Activated CD4-positive, alpha-beta T cell treated with anti-CD3 and anti-CD28 coated beads, Interleukin-2, amount 50 U/mL, for 48 hours (primary cell): ENCODE measurements at places on chromosomes 7 and 10.

DNA sequence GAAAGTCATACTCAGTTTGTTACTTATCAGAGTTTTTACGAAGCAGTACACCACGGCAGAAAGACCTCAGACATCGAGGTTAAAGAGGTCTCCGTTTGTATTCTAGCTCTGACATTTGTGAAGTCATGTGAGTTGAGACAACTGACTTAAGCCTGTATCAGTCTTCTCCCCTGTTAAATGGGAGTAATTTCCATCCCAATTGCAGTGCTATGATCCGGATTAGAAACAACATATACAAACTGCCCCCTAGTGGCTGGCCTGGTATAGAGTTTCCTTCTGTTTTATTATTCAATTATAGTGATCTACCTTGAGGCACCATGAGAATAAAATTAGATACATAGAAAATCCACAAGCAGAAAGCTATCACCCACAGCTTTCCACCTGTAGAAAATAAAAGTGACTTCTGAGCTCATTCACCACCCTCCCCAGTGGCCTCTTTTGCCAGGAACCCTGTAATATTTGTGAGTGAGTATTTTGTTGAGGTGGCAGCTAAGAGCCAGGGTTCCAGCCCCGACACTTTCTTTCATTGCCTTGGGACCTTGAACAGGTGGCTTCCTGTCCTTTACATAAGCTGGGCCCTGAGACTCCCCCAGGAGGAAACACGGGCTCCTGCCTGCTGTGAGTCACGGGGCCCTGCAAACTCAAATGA is 607.2 kb upstream of the MGMT start:
- DNase-seq, result peak; percentile 42

DNA sequence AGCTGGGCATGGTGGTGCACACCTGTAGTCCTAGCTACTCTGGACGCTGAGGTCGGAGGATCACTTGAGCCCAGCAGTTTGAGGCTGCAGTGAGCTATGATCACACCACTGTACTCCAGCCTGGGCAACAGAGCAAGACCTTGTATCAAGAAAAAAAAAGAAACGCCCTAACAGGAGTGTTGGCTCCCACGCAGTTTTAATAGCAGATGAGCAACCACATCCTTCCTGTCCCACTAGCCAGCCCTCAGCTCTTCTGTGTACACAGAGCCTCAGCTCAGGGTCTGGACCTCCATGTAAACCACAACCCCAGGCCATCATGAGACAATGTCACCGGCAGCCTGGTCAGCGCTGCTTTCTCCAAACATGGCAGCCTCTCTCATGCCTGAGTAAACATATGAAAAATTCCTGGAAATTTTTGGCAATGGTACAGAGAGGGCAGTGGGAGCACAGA is 108.2 kb downstream of the PIP4K2A start:
- no peak for DNase-seq

- DNase-seq, result no peak
Observed at GRCh38 chr10:120132811-120133210, 240.3 kb downstream of the SEC23IP start.

DNA sequence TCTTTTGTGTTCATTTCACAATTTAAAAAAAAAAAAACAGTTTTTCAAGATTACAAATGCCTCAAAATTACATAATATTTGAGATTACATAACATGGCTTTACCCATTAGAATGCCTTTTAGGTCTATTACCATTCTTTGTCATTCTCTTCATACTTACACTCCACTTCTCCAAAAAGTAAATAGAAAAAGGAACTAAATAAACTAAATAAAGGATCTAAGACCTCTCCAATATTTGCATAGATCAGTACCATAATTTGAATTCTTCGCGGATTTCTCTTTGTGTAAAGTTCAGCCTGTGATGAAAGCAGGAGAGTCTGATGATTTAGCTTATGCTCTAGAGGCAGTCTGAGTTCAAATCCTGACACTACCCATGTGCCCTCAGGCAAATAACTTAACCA is 56.4 kb upstream of the C1GALT1 start:
- no peak for DNase-seq

- peak; percentile 70 for DNase-seq
Observed at GRCh38 chr10:3757638-3758490, 27.1 kb downstream of the KLF6 start.

DNA sequence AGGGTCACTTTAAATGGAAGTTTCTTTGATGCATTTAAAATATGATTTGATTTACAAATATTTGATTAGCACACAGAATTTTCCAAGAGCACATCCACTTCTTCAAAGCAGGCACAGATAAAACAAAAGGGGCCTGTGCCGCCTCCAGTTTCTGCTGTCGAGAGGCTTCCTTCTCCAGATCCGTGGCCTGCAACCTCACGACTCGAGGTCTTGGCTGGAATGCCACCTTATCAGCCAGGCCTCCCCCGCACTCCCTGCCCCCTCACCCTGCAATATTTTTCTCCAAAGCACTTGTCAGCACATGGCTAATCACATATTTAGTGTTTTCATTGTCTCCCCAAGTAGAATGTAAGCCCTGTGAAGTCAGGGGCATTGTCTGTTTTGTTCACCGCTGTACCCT is 12.5 kb downstream of the PYROXD2 start:
- DNase-seq, result no peak
